ENCODE measurements at places on chromosomes 2 and 18. TPM values are rescaled to one million over a fixed set of nuclear protein-coding genes. Genes with fewer than 3 reads are reported as not detected.

TTC31 gene
- 19.8 TPM for polyA plus RNA-seq

GKN2 gene
- polyA plus RNA-seq, result not detected

ZSWIM2 gene
- polyA plus RNA-seq, result not detected

MC2R gene
- 0.23 TPM for polyA plus RNA-seq

SLC4A1AP gene
- polyA plus RNA-seq, result 24.6 TPM

CD207 gene
- polyA plus RNA-seq, result 0.27 TPM

DNAH7 gene
- 0.28 TPM for polyA plus RNA-seq

LTBP1 gene
- polyA plus RNA-seq, result 43.3 TPM

EIF2AK3 gene
- polyA plus RNA-seq, result 15.8 TPM

PSMA8 gene
- polyA plus RNA-seq, result not detected

TRIM54 gene
- polyA plus RNA-seq, result 128 TPM

CFAP65 gene
- not detected for polyA plus RNA-seq

POMC gene
- polyA plus RNA-seq, result 2.9 TPM

CCDC88A gene
- 50.7 TPM for polyA plus RNA-seq

INPP1 gene
- polyA plus RNA-seq, result 16.4 TPM

CD8B2 gene
- not detected for polyA plus RNA-seq

ANO7 gene
- polyA plus RNA-seq, result 1.1 TPM

GTF2A1L gene
- not detected for polyA plus RNA-seq

ZNF532 gene
- polyA plus RNA-seq, result 69.8 TPM

CPLX4 gene
- not detected for polyA plus RNA-seq

COQ10B gene
- polyA plus RNA-seq, result 9.0 TPM

DSC1 gene
- 0.56 TPM for polyA plus RNA-seq

HOXD8 gene
- polyA plus RNA-seq, result 45.0 TPM

RETREG2 gene
- polyA plus RNA-seq, result 42.0 TPM

PPP3R1 gene
- 47.3 TPM for polyA plus RNA-seq

IFIH1 gene
- 2.8 TPM for polyA plus RNA-seq

NOL4 gene
- polyA plus RNA-seq, result not detected

NYAP2 gene
- polyA plus RNA-seq, result 0.59 TPM

GNAL gene
- 2.3 TPM for polyA plus RNA-seq

CPS1 gene
- 1.5 TPM for polyA plus RNA-seq

APCDD1 gene
- polyA plus RNA-seq, result 11.1 TPM

TMEM17 gene
- 1.5 TPM for polyA plus RNA-seq

ASTL gene
- not detected for polyA plus RNA-seq

TBC1D8 gene
- 30.2 TPM for polyA plus RNA-seq

GFPT1 gene
- 25.4 TPM for polyA plus RNA-seq

NFATC1 gene
- 12.8 TPM for polyA plus RNA-seq

CCDC141 gene
- polyA plus RNA-seq, result 81.5 TPM

ADRA2B gene
- 2.7 TPM for polyA plus RNA-seq

TXNL1 gene
- 112 TPM for polyA plus RNA-seq

DSG2 gene
- 3.8 TPM for polyA plus RNA-seq

POTEC gene
- not detected for polyA plus RNA-seq

KCNG3 gene
- 0.05 TPM for polyA plus RNA-seq

GKN1 gene
- 0.25 TPM for polyA plus RNA-seq

GBX2 gene
- polyA plus RNA-seq, result 0.22 TPM

SLC8A1 gene
- 7.2 TPM for polyA plus RNA-seq

SLC9A4 gene
- not detected for polyA plus RNA-seq

OR6B2 gene
- not detected for polyA plus RNA-seq

ARPC2 gene
- 212 TPM for polyA plus RNA-seq

CHST10 gene
- 11.6 TPM for polyA plus RNA-seq

PTPRN gene
- polyA plus RNA-seq, result 0.12 TPM

EFR3B gene
- polyA plus RNA-seq, result 5.3 TPM
